ENCODE measurements at places on chromosomes 16 and 17. TPM values are rescaled to one million over a fixed set of nuclear protein-coding genes. Genes with fewer than 3 reads are reported as not detected.

- peak; percentile 18 for DNase-seq
Measured at GRCh38 chr16:84040823-84041820, 1.5 kb downstream of the SLC38A8 start.

CTRL gene
- total RNA-seq, result not detected

DNA sequence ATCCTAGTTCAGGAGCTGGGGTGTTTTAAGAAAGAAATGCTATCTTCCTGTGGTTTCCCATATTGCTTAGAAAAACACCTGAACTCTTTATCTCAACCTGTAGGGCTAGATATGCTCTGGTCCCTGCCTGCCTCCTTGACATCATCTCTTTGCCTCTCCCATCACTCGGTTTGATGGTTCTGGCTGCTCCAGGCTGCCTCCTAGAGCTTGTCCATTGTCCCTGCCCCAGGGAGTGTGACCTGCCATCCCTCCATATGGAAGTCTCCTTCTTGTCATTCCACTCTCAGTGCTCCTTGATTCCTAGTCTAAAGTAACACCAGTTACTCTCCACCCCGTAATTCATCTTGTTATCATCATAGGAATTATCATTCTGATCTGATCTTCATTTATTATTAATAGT, 369.0 kb upstream of the EEF2KMT start:
- no peak for DNase-seq

DNA sequence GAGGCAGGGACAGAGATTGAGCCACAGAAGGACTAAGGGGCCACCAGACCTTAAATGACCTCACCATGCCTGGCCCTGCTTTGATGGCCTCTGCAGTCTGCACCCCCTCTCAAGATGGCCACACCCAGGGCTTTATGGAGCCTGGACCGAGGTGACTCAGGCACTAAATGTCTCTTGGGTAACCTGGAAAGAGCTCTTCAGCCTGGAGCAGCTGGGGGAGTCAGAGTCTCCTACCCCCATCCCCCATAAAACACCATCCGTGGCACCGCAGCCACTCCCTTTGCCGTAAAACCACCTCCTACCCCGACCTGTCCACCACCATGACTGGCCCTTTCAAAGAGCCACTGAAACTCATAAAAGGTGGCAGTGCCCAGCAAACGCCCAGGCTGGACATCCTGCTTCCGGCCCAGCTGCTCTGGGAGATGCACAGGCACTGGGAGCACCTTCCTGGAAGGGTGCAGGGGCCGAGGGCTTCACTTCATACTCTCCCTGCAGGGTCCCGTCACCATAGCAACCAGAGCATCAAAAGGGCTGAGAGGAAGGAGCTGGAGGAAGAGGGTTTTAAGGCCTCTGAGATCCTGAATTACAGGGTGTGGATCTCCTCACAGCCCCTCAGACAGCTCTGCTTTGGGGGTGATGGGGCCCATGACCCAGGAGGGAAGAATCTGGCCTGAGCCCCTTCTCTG, 22.3 kb downstream of the FOXN1 start:
- DNase-seq, result peak; percentile 27

TMEM238L gene
- total RNA-seq, result not detected

DHRS11 gene
- total RNA-seq, result 5.5 TPM

OR1E2 gene
- total RNA-seq, result not detected

- DNase-seq, result no peak
Measured at GRCh38 chr17:82536512-82537201, 17.1 kb downstream of the FOXK2 start.

TP53TG3C gene
- not detected for total RNA-seq

DNA sequence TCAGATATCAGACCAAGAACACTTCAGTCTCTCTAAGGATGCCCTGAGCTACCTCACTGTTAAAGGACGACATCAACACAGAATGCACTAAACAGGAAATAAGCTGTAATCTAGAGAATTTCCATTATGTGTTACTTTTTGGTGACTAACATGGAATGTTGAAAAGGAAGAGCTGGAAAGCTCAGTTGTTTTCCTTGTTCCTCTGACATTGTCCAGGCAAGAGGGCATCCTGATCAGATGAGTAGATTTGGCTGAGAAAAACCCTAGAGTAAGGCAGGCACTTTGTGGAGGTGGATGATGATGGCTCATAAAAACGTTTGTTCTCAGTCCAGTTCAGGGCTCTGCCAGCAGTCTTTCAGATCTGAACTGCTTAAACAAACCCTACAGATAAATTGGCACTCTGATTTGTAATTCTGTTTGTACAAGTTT, 34.0 kb downstream of the DGKE start:
- DNase-seq, result peak; percentile 42

OR1A1 gene
- total RNA-seq, result not detected

DNA sequence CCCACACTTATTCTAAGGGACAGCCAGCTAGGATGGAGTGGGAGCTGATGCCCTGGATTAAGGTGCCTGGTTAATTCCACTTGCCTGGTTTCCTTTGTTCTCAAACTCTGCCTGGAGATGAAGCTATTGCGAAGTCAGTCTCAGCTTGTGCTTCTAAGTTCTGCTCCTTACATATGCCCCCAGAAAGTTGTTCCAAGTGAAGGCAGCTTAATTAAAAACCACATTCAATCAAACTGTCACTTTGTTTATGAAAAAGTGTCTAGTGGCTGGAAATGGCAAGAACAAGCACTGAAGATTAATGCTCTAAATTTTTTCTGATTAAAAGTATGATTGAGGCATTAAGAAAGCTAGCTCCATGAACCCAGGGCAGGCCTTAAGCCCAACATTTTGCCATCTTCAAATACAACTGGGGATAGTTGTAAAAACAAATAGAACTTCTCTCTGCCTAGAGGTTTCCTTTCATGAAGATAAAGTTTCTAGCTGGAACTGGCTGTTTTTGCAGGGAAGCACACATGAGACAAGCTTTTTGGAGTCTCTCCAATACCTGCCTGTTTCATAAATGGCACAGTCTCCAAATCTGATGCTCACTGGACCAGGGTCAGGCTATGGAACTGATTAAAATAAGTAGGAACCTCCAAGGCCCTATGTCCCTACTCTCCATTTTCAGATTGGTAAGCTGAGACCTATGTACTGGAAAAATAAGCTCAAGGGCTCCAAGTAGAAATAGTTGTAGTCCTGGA, 100.9 kb downstream of the GRIN2A start:
- no peak for DNase-seq

GRCh38 chr17:72421128-72422092, 300.6 kb downstream of the SOX9 start:
- peak; percentile 94 for DNase-seq

SULT1A1 gene
- total RNA-seq, result under 0.01 TPM

DNA sequence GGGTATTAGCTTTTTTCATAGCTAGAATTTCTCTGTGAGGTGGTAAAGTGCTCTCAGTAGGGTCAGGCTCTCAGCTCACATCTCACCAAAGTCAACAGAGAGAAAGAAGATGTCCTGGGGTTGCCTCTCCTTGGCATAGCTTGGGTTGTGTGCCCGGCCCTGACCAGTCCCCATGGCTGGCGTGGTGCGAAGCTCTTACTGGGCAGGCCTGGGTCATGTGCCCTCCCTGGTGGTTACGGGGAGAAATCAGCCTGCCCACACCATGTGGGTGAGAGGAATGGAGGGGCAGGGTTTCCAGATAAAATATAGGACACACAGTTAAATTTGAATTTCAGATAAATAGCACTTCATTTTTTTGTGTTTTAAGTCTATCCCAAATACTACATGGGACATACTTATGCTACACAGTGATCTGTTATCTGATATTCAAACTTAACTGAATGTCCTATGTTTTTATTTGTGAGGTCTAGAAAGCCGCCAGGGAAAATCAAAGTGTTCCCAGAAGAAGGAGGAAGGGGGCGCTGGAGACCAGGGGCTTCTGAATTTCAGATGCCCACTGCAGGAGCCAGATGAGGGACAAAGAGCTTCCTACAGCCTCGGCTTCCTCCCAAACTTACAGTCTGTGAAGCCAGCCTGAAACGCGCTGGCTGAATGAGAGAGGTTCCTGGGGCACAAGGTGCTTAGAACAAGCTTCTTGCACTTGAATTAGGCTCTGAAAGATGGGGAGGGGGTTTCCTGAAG, 45.4 kb downstream of the NKD1 start:
- peak; percentile 5 for DNase-seq

DNA sequence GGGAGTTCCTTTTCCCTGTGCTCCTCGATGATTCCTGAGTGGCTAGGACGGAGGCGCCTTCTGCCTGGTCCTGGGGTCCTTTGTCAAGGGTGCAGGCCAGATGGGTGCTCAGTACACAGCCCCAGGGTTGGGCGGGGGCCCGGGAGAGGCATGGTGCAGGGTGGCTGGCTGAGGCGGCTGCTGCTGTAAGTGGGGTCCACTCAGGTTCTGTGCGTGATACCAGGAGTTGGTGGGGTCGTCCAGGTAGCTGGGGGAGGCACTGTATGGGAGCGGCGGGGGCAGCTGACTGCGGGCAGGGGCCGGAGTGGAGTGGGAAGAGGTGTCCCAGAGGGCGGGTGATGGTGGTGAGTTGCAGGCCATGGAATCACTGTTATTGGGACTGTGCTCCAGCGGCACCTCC, 3.6 kb downstream of the DLX3 start:
- DNase-seq, result no peak

DNA sequence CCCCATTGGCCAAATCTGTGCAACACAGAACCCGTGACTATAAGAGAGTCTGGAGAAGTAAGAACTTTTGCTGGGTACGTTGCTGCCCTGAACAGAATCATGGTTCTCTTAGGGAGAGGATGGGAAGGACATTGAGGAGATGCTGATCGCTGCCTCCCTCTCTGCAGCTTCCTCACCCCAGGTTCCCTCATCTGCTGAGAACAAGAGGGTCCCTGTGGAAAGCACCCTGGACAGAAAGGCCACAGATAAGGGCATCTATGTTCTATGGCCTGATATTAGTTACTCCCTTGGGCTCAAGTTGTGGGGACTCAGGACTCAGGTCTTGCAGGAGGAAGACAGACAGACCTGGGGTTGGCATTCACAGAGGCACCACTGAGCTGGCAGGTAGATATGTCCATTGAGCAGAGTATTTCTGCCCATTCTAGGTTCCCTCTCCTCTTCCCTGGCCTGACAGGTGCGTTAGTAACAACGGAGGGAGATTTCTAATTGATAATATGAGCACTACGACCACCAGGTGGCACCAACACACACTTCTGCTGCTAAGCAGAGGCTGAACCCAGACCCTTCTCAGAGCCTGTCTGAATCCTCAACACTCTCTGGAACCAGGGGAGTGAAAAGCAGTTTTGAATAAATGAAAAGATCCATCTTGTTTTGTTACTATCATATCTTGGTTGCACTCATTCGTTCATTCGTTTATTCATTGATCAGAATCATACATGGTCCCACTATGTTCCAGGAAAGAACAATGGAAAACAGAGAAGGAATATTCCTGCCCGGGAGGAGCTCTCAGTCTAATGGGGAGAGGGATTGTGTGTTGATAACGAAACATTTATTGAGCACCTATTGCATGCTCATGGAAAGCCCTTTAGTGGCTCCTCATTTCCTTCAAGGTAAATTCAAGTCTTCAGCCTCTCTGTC, 56.4 kb downstream of the SLC6A2 start:
- peak; percentile 55 for DNase-seq

- DNase-seq, result no peak
Measured at GRCh38 chr16:54283725-54284318, 2.8 kb downstream of the IRX3 start.

SLC22A31 gene
- not detected for total RNA-seq

DNA sequence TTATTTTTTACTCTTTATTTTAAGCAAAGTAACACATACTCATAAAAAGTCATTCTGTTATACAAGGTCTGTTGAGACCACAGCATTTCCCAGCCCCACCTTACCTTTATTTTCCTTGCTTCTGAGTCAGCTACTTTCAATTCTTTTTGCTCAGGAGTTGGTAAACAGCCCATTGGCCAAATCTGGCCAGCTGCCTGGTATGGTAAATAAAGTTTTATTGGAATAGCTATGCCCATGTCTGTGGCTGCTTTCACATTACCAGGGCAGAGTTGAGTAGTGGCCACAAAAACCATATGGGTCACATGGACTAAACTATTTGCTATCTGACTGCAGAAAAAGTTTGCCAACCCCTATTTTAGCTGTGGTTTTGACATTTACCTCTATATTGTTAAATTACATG, 3.4 kb upstream of the NSRP1 start:
- peak; percentile 50 for DNase-seq

HYDIN gene
- total RNA-seq, result 2.3 TPM

- DNase-seq, result no peak
Measured at GRCh38 chr17:80416940-80417293, 1.9 kb downstream of the ENDOV start.

TEDC2 gene
- total RNA-seq, result 6.9 TPM

DNA sequence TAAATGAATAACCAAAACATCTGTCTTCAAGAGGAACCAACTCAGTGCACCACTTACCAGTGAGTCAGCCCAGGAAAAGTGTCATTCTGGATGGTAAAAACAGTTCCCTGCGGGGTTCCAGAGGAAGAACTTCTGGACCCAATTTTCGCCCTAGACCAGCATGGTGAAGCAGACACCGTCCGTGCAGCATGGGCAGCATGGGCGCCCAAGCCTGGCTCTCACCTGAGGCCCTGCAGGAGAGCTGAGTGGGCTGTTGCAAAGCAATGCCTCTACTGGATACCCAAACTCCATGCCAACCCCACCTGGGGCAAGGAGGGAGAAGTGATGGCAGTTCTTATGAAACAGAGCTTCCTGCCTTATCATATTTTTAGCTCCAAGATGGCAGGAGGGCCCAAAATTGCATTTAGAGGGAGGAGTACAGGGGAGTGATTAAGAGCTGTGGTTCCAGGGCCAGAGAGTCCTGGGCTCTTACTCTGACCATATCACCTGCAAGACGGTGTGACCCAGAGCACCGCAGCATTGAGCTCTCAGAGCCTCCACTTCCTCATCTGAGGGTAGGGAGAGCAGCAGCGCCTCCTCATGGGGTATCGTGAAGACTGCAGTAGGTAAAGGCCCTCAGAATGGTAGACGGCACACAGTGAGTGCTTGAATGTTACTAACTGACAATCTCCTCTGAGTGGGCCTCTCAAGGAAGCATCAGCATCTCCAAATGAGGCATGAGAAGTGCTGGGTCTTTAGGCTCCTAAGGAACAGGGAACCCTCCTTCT, 16.6 kb upstream of the INPP5K start:
- DNase-seq, result no peak

TP53TG3 gene
- not detected for total RNA-seq

GRCh38 chr17:63543822-63544420, 6.4 kb upstream of the DCAF7 start:
- no peak for DNase-seq

MPP2 gene
- 1.3 TPM for total RNA-seq

DNA sequence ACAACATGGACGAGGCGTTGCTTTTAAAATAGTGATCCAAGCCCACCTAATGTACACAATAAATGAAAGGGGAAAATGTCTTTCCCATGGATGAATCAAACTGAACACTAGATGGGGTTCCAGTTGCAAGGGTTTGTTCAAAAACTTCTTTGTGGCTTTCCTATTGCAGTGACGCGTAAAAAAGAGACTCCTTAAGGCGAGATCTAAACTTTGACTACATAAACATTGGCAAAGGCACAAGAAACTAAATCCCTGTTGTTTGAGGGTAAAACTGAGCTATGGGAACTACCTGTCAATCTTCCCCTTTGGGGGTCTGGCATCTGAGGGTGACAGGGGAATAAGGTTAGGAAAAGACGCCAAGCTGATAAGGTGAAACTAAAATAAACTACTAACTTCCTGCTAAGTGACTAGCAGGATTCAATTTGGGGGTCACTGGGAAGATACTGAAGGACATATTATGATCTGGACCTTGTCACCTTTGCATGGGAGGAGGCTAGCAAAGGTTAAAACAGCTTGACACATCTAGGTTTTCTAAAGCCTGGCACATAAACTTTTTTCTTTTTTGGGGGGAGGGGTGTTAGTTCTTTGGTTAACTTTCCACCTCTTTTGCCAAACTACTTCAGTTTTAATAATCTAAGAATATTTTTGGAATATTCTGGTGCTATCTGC, 4.7 kb downstream of the SALL1 start:
- DNase-seq, result peak; percentile 59
